ENCODE measurements at places on chromosomes 13 and 19. TPM values are rescaled to one million over a fixed set of nuclear protein-coding genes. Genes with fewer than 3 reads are reported as not detected.
A peak's percentile ranks its signal among the peaks of the same experiment; 100 is the strongest.

GRCh38 chr13:41746259-41746658 lies 214.7 kb downstream of the VWA8 start:
- DNase-seq = peak; percentile 54

- DNase-seq = no peak
Observed at GRCh38 chr13:46495066-46495465, 57.9 kb upstream of the LRCH1 start.

- DNase-seq = no peak
Observed at GRCh38 chr13:31930490-31930889, 101.1 kb upstream of the FRY start.

DNA sequence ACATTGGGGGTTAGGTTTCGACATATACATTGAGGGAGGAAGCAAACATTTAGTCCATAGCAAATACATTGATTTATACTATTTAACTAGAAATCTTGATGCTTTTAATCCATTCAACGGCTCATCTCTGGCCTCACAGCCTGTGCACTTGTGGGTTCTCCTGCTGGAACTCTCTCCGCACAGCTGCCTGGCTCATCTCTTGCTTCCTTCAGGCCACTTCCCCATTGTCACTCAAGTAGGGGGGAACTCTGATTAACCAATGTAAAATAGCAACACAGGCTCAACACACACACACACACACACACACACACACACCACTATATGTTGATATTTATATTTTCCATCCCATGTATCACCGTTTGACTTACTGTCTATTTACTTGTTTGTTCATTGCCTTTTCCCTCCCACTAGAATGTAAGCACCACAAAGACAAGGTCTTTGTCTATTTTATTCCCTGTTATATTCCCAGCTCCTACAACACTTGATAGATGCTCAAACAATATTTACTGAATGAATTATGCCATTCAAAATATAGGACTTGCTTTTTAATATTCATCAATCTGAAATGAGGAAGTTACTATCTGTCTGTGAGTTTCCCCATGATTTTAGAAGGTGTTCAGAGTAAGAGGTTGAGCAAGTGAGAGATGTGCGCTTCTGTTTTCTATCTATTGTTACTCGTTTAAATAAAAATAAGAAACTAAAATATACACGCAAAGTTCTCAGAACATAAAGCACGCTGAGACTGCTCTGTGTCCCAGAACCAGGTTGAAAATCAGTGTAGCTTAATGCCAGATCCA lies 29.8 kb upstream of the PABPC3 start:
- DNase-seq = no peak

GZMM gene
- not detected for total RNA-seq

DNA sequence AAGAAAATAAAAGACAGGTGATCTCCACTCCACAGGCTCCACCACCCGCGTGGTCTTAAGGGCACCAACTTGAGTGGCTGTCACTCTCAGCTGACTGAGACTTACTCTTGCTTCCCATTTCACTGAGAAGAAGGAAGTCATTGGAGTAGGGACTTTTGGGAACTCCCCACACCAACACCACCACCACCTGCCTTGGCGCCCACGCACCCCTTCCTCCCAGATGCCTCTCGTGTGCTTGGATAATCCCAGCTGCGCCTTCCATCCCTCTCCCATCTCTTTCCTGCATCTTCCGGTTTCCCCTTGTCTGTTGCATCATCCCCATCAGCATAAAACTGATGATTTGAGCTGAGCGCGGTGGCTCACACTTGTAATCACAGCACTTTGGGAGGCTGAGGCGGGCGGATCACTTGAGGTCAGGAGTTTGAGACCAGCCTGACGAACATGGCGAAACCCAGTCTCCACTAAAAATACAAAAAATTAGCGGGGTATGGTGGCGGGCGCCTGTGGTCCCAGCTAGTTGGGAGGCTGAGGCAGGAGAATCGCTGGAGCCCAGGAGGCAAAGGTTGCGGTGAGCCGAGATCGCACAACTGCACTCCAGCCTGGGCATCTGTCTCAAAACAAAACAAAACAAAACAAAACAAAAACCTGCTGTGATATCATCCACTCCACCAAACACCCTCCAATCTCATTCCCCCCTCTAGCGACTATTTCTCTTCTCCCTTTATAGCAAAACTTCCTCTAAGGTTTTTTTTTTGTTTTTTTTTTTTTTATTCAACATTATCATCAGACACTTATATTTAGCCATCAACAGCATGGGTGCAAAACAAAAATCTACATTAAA lies 25.5 kb downstream of the AP2S1 start:
- DNase-seq = no peak

NCLN gene
- 38.3 TPM for total RNA-seq

CNFN gene
- total RNA-seq = not detected

RNF113B gene
- not detected for total RNA-seq

KLF1 gene
- total RNA-seq = not detected

FDX2 gene
- total RNA-seq = 97.6 TPM

GRCh38 chr13:33978653-33979052 lies 160.7 kb downstream of the RFC3 start:
- DNase-seq = no peak

GRCh38 chr19:3618144-3618810 lies 8.3 kb downstream of the CACTIN start:
- peak; percentile 73 for DNase-seq

GRCh38 chr19:41641879-41642485 lies 15.1 kb upstream of the CEACAM4 start:
- DNase-seq = peak; percentile 59

ZNF625 gene
- 18.6 TPM for total RNA-seq

MBD3L3 gene
- not detected for total RNA-seq

VAV1 gene
- total RNA-seq = not detected

GRCh38 chr19:6718741-6719539 lies 1.5 kb downstream of the C3 start:
- DNase-seq = peak; percentile 49

DNA sequence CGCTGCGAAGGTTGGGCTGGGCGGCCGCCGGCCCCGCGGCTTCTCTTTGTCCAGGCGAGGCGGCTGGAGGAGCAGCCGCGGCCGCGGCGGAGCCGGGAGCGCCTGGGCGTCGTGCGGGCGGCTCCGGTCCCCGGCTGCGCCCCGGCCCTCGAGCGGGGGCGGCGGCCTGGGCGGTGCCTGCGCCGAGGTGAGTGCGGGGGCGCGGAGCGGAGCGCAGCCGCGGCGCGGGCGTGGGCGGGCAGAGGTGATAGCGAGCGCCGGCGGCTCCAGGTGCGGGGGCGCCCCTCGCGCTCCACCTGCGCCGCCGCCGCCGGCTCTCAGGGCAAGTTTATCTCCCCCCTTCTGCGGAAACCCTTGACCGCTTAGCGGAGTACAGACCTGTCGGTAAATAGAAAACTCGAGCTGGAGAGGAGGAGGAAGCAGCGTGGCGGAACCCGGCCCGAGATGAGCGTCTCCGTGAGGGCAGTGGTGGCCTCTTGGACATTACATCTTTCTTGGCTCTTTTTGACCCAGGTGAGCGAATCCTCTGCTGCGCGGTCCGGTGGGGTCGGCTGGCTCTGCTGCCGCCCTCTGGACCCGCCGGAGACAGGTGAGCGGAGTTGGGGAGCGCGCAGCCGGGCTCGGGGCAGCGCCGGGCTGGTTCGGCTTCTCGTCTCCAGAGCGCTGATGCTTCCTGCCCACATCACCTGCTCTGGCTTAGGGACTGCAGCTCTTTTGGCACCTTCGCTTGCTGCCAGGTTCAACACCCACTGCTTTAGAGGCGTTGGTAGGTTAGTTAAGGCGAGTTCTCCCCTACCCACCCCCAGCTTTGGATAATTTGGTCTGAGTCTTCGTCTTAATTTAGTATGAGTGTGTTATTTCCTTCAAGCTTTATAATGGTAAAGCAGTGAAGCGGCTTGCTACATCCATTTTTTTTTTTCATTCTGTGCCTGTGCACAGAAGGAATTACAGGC lies at the start of gene MTUS2:
Gene MTUS2, plus strand, starts transcription at position 241 of the 953 bp plus-strand sequence.
- DNase-seq = no peak

SSC5D gene
- total RNA-seq = 10.7 TPM

BBC3 gene
- 12.9 TPM for total RNA-seq

CCL25 gene
- total RNA-seq = not detected

DNA sequence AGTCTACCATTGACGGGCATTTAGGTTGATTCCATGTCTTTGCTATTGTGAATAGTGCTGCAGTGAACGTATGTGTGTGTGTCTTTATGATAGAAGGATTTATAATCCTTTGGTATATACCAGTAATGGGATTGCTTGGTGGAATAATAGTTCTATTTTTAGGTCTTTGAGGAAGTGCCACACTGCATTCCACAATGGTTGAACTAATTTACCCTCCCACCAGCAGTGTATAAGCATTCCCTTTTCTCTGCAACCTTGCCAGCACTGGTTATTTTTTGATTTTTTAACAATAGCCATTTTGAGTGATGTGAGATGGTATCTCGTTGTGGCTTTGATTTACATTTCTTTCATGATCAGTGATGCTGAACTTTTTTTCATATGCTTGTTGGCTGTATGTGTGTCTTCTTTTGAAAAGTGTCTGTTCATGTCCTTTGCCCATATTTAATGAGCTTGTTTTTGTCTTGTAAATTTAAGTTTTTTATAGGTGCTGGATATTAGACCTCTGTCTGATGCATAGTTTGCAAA lies 37.5 kb downstream of the RFC3 start:
- DNase-seq = no peak

MICU2 gene
- total RNA-seq = 57.7 TPM

GRK1 gene
- total RNA-seq = not detected

GRCh38 chr19:7969555-7969939 lies 26.1 kb upstream of the TIMM44 start:
- no peak for DNase-seq

VSTM1 gene
- total RNA-seq = not detected

- DNase-seq = no peak
Observed at GRCh38 chr19:36106991-36107390, 4.0 kb upstream of the OVOL3 start.

- no peak for DNase-seq
Observed at GRCh38 chr19:3774621-3775373, 2.8 kb upstream of the RAX2 start.

GRCh38 chr13:37656247-37656940 lies 57.8 kb upstream of the POSTN start:
- DNase-seq = peak; percentile 97

GRCh38 chr19:12985049-12985776 lies 10.1 kb upstream of the NFIX start:
- DNase-seq = peak; percentile 28

GRCh38 chr19:3073931-3074595 lies 11.8 kb upstream of the TLE5 start:
- no peak for DNase-seq

GRCh38 chr13:75405976-75406703 lies 75.8 kb downstream of the TBC1D4 start:
- DNase-seq = peak; percentile 55

DNA sequence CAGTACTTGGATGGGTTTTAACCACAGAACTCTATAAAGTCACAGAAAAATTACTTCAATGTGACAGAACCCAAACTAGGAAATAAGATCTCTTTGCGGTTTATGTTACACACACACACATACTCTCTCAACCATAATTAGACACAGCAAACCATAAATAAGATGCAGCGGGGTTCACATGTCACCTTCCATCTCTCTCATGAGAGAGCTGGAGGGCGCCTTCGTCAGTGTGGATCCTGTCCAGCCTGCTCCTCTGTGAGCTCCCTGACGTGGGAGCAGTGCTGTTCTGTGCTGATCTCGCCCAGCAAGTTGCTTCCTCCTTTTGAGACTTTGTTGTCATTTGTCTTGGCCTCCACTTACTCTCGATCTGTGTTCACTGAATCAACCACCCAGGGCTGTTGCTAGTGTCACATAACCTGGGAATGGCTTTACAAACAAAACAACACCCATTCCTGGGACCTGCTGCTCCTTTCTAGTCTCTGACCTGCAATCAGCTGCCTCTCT lies 204.9 kb upstream of the KL start:
- no peak for DNase-seq

DCT gene
- under 0.01 TPM for total RNA-seq

Measured in fibroblast of the aortic adventitia (primary cell).